ENCODE measurements at places on chromosomes 3 and 15. TPM values are rescaled to one million over a fixed set of nuclear protein-coding genes. Genes with fewer than 3 reads are reported as not detected.

DPPA4 gene
- total RNA-seq = not detected

AHSG gene
- not detected for total RNA-seq

PRICKLE2 gene
- 22.9 TPM for total RNA-seq

NTRK3 gene
- total RNA-seq = 25.5 TPM

CPEB1 gene
- total RNA-seq = 1.4 TPM

CHRNA7 gene
- 1.6 TPM for total RNA-seq

DNA sequence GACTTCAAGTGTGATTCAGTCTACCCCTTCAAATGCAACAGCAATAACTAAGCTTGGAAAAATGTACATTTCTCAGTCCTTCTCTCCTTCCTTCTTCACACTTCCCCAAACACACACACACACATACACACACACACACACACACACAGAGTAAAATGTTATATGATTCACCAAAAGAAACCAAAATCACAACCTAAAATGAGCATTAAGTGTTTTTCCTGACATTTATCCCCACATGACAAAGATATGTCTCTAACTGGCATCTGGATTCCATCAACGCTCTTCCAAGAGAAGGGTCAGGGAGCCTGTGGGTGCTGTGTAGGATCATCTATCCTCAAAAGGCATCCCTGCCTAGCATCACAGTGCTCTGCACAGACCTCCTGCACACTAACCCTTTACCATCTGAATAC is 21.0 kb downstream of the PDZRN3 start:
- peaks cover 8% of the 10 kb centered on the region for H3K36me3 ChIP-seq
- H3K27ac ChIP-seq = no peak overlapping the region
- H3K27me3 ChIP-seq = no peaks in the 10 kb centered on the region
- no peaks in the 10 kb centered on the region for H3K4me1 ChIP-seq

LMCD1 gene
- 65.4 TPM for total RNA-seq

- DNase-seq = no peak
- H3K4me1 ChIP-seq = peaks cover 6% of the 10 kb centered on the region
- no peaks in the 10 kb centered on the region for H3K27me3 ChIP-seq
Observed at GRCh38 chr3:129727707-129728106, 121.2 kb upstream of the PLXND1 start.

GOLGA6L2 gene
- not detected for total RNA-seq

CCR1 gene
- total RNA-seq = 13.8 TPM

DNA sequence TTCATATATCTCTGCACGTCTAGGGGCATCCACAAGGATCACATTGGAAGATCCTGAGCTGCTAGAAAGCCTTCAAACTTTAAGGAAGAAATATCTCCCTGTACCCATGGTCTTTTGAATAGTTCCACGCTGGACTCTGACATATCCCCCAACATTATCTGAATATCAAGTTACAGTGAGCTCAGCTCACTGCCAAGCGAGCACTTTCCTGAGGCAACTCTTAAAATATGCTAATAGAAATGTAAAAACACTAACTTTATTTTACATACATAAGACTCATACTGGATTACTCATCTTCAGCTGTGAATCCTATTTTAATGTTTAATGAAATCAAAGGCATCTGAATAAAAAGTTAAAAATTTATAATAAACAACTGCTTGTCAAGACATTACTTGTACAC is 420.2 kb upstream of the CCDC54 start:
- no peak overlapping the region for H3K27ac ChIP-seq
- no peak overlapping the region for H3K4me3 ChIP-seq
- H3K4me1 ChIP-seq = no peaks in the 10 kb centered on the region
- H3K36me3 ChIP-seq = no peaks in the 10 kb centered on the region
- no peaks in the 10 kb centered on the region for H3K27me3 ChIP-seq
- DNase-seq = no peak

GRCh38 chr3:98243843-98244242 is 20.2 kb upstream of the OR5H6 start:
- H3K27me3 ChIP-seq = no peaks in the 10 kb centered on the region
- no peaks in the 10 kb centered on the region for H3K4me1 ChIP-seq
- H3K36me3 ChIP-seq = no peaks in the 10 kb centered on the region
- H3K27ac ChIP-seq = no peak overlapping the region
- no peak overlapping the region for H3K4me3 ChIP-seq

- H3K27ac ChIP-seq = peak overlapping the region; percentile 76
- peaks cover 4% of the 10 kb centered on the region for H3K4me1 ChIP-seq
- H3K4me3 ChIP-seq = peak overlapping the region; percentile 83
- H3K27me3 ChIP-seq = no peaks in the 10 kb centered on the region
- no peaks in the 10 kb centered on the region for H3K36me3 ChIP-seq
Observed at GRCh38 chr3:71129611-71130431, 453.7 kb downstream of the FOXP1 start.

GRCh38 chr3:50551681-50552435 is 15.7 kb downstream of the C3orf18 start:
- H3K4me3 ChIP-seq = no peak overlapping the region
- H3K27me3 ChIP-seq = no peaks in the 10 kb centered on the region
- no peaks in the 10 kb centered on the region for H3K4me1 ChIP-seq

GRCh38 chr3:173615661-173616060 is 218.1 kb downstream of the NLGN1 start:
- H3K4me1 ChIP-seq = no peaks in the 10 kb centered on the region
- no peak for DNase-seq
- no peak overlapping the region for H3K27ac ChIP-seq

IL16 gene
- 19.9 TPM for total RNA-seq

GRCh38 chr3:78221300-78221699 is 1181.4 kb downstream of the ROBO2 start:
- no peak overlapping the region for H3K4me3 ChIP-seq
- H3K4me1 ChIP-seq = no peaks in the 10 kb centered on the region
- H3K27ac ChIP-seq = no peak overlapping the region
- no peaks in the 10 kb centered on the region for H3K36me3 ChIP-seq

- no peaks in the 10 kb centered on the region for H3K27me3 ChIP-seq
- H3K4me1 ChIP-seq = no peaks in the 10 kb centered on the region
- no peak overlapping the region for H3K4me3 ChIP-seq
Observed at GRCh38 chr3:197567904-197568681, 12.3 kb upstream of the BDH1 start.

XCR1 gene
- 1.4 TPM for total RNA-seq

MED12L gene
- 0.82 TPM for total RNA-seq

DNA sequence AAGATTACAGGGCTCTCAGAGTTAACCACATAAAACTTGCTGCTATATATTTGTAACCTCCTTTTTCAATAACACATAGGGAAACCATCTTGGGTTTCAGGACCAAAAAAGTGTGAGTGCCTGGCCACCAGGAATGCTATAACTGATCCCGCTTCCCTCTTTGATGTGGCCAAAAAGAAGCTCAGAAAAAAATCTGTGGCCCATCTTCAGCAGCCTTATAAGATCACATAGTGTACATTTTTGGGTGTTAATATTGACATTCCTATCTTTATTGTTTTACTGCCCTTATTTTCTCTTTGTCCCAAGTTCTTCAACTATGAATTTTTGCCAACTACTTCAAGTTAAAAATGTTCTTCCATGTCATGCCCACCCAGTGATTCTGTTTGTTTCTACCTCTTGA is 102.8 kb downstream of the LIPC start:
- no peak for DNase-seq
- H3K4me1 ChIP-seq = peaks cover 6% of the 10 kb centered on the region

DNA sequence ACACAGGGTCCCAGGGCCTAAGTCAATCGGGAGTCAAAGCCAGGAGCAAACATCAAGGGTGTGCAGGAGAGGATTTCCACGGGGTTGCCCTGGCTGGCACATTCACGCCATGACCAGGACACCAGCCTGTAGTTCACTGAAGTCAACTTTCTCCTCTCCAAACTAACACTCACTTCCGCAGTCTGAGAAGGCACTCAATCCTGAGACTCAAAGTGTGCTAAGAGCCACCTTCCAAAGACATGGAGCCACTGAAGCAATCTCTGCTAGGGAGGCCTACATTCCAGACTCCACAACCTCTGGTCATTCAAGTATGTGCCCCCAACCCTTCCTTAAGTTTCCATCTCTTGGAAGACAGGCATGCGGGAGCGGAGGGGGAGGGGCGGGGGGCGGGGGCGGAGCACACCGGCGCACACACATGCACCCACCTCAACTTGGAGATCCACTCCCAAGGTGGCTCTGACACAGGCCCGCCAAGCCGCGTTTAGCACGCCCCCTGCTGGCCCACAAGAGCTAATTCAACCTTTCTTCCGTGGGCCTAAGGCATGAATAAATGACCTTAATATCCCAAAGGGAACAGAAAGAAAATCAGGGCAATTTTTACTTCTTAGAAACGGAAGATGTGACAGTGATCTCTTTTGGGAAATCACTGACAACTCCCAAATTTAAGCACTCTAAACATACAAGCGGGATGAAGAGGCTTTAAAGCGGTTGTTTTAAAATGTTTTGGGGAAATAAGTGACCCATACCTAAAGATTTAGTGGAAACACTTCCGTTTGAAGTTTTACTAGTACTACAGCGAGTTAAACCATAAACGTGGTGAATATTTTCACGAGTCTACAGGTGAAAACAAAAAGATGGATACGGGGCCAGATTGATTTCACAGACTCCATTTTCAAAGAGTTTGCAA is 162.5 kb upstream of the CHRNA7 start:
- DNase-seq = peak; percentile 79
- H3K27me3 ChIP-seq = no peaks in the 10 kb centered on the region
- H3K4me3 ChIP-seq = no peak overlapping the region
- no peak overlapping the region for H3K27ac ChIP-seq
- H3K36me3 ChIP-seq = no peaks in the 10 kb centered on the region

EIF3J gene
- total RNA-seq = 69.1 TPM

DNA sequence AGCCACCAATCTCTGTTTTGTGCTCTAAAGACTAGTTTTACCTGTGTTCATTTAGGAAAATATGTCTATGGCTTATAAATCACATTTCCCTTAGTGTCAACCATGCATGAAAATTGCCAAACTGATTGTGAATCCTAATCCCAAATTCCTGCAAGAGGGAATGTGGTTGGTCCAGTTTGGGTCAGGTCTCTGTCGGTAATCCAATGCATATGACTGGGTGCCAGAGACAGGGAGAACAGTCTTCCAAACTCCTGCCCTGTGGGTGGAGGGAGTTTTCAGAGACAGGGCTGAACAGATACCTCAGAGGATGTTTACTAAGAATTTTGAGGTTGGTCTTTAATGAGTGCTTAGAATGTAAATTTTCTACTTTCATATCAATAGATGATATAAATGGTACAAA is 300.5 kb upstream of the ARL6 start:
- H3K4me3 ChIP-seq = no peak overlapping the region
- H3K27me3 ChIP-seq = no peaks in the 10 kb centered on the region
- H3K4me1 ChIP-seq = no peaks in the 10 kb centered on the region
- DNase-seq = no peak
- H3K36me3 ChIP-seq = no peaks in the 10 kb centered on the region

DNA sequence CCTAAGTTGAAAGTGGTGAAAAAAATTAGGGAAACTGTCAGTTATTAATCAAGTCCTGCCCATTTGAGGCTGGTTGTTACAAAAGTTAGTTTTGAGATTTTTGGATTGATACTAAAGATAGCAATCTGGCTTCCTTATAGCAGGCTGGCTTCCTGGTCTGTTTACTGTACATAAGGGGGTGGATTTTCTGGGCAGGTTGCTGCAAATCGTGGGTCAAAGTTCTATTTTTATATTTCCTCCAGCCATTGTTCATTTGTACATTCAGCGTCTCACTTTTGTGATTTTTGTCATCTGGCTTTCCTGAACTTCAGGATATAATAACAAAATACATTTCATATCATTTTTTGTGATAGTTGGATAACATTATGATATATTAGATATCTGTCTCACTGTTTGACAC is 49.5 kb downstream of the CLDN1 start:
- no peaks in the 10 kb centered on the region for H3K27me3 ChIP-seq
- no peaks in the 10 kb centered on the region for H3K36me3 ChIP-seq
- no peak overlapping the region for H3K27ac ChIP-seq
- no peak for DNase-seq

DNA sequence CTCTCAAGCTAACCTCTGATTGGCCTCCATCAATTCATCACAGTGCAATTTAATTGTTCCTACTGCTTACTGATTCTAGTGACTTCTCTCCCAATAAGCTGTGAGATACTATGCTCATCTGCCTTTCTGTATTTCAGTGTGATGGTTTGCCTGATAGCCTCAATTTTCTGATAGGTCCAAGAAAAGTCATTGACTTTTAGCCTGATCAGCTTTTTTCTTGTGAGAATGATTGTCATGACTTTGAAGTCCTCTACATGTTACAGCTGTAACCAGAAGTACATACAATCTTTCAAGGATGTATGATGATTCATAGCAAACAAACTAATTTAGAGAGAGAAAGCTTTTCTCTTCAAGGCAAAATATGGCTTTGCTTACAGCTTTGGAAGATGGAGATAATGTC is 463.8 kb upstream of the CNTN3 start:
- DNase-seq = no peak
- no peaks in the 10 kb centered on the region for H3K36me3 ChIP-seq
- H3K4me1 ChIP-seq = no peaks in the 10 kb centered on the region
- no peaks in the 10 kb centered on the region for H3K27me3 ChIP-seq
- H3K4me3 ChIP-seq = no peak overlapping the region

LDHAL6B gene
- not detected for total RNA-seq

- H3K36me3 ChIP-seq = no peaks in the 10 kb centered on the region
- no peaks in the 10 kb centered on the region for H3K27me3 ChIP-seq
- H3K27ac ChIP-seq = no peak overlapping the region
- H3K4me3 ChIP-seq = no peak overlapping the region
Observed at GRCh38 chr3:191158815-191159214, 40.2 kb upstream of the OSTN start.

DNA sequence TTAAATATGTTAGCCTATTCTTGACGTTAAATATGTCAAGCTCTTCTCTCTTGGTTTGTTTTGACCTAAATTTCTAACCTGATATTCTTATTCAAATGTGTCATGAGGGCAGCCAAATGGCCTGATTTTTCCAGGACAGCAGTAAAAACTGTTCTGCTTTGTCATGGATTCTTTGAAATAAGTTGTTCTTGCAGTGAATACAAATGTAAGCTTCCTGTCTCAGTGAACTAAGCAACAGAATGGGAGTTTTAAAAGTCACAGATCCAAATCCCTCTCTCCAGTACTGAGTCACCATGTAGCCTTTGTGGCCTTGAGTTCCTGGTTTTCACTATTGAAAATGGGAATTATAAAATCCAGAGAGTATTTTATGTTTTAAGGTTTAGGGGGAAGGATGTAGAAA is 301.8 kb downstream of the NLGN1 start:
- no peak overlapping the region for H3K27ac ChIP-seq
- no peaks in the 10 kb centered on the region for H3K27me3 ChIP-seq
- no peaks in the 10 kb centered on the region for H3K36me3 ChIP-seq
- H3K4me1 ChIP-seq = no peaks in the 10 kb centered on the region
- no peak overlapping the region for H3K4me3 ChIP-seq
